ENCODE measurements at places on chromosomes 12 and 14. TPM values are rescaled to one million over a fixed set of nuclear protein-coding genes. Genes with fewer than 3 reads are reported as not detected.

CMTM5 gene
- 5.9 TPM for total RNA-seq

LALBA gene
- total RNA-seq = not detected

TTC6 gene
- 0.88 TPM for total RNA-seq

MTRFR gene
- total RNA-seq = 19.5 TPM

IGF1 gene
- total RNA-seq = 36.1 TPM

RDH5 gene
- total RNA-seq = 48.5 TPM

CD163L1 gene
- 7.4 TPM for total RNA-seq

BIN2 gene
- total RNA-seq = 4.2 TPM

PLCZ1 gene
- total RNA-seq = not detected

ALDH1L2 gene
- 23.9 TPM for total RNA-seq

ZNF641 gene
- 51.1 TPM for total RNA-seq

HCAR1 gene
- 0.99 TPM for total RNA-seq

MYF6 gene
- total RNA-seq = 19.2 TPM

PAH gene
- total RNA-seq = 1.3 TPM

TNFAIP2 gene
- total RNA-seq = 42.7 TPM

CABP1 gene
- total RNA-seq = 5.7 TPM

LRRIQ1 gene
- total RNA-seq = 10.1 TPM

TUBA1C gene
- total RNA-seq = 76.0 TPM

TRPV4 gene
- total RNA-seq = 1.4 TPM

FGF23 gene
- total RNA-seq = 0.27 TPM

MYF5 gene
- 4.5 TPM for total RNA-seq

RNASE7 gene
- total RNA-seq = 0.55 TPM

TPPP2 gene
- total RNA-seq = not detected

FAIM2 gene
- 26.3 TPM for total RNA-seq

DNAL1 gene
- total RNA-seq = 32.0 TPM

CCDC38 gene
- total RNA-seq = 0.27 TPM

SLC25A21 gene
- 0.49 TPM for total RNA-seq

SMAGP gene
- 6.8 TPM for total RNA-seq

PLXNC1 gene
- total RNA-seq = 73.7 TPM

MYL2 gene
- total RNA-seq = 16.3 TPM

KCNH3 gene
- 0.93 TPM for total RNA-seq

All from camera-type eye (tissue), 1 donor.